Endothelial cell (in vitro differentiated cells): ENCODE measurements at places on chromosomes 4 and X.
A peak's percentile ranks its signal among the peaks of the same experiment; 100 is the strongest.

GRCh38 chr4:15149839-15150592 is 147.7 kb downstream of the CPEB2 start:
- peak; percentile 27 for DNase-seq

DNA sequence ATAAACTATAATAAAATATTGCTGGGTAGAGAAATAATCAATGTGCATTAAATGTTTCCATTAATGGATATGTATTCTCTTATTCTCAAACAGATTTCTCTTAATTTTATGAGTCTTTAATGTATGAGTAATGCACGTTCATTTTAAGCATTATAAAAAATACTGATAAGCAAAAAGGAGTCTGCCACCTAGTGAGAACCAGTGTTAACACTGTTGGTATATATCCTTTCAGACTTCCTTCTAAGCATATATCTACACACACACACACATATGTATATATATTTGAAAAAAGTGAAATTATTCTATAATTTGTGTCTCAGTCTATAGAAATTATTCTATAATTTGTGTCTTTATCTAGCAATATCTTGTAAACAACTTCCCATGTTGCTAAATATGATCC is 49.9 kb upstream of the MTMR1 start:
- no peak for DNase-seq

- DNase-seq, result no peak
Measured at GRCh38 chr4:164959896-164960295, 17.6 kb downstream of the TRIM61 start.

DNA sequence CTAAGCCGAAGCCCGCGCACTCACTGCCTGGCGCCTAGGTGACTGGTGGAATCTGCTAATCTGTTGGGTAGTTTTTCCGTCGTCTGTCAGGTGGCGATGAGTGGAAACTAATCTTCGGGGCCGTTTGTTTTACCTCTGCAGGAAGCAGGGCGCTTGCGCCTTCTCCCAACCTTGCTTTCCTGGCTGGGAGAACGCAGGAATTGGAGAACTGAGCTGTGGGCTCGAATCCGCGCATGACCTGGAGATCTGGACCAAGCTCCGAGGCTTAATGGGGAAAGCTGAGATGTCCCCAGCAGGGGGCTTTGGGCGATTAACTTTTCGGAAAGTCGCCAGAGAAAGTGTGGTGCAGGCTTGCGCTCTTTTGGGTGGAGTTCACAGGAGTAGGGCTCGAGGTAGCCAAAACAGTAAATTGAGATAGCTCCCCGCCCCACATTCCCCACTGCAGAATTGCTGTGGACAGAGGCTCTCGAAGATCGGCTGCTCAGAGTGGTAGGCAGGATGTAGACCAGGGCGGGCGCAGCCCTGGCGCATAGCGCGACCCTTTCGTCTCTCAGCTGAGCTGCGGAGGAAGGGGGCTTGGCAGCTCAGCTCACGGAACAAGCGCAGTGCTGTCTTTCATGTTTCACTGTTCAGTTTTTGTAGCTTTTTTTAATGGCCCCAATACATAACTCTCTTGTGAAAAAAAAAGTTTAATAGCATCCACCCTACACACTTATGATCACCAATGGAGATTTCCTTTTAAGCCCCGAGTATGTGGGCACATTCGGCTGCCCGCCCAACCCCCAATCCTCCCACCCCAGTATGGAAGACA is 2.7 kb upstream of the FGF5 start:
- DNase-seq, result peak; percentile 31

DNA sequence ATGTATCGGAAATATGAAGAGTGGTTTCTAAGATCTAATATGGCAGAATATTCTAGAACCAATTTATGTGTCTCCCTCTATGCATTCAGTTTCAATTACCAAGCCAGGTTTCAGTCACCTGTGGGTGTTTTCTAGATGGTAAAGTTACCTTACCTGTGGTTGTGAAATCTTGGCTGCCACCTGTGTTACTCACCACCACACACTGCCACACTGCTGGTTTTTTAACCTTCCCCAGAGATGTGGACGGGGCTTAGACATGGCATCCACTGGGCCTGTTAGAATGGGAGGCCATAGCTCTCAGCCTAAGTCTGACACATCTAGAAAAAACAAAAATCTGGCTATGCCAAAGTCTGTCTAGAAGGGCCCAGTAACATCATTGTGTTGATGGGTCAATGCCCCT is 896.5 kb upstream of the PABPC4L start:
- DNase-seq, result no peak

- DNase-seq, result no peak
Measured at GRCh38 chr4:8528713-8529112, 51.5 kb upstream of the GPR78 start.

GRCh38 chr4:178240891-178241290 is 798.7 kb upstream of the AGA start:
- no peak for DNase-seq

DNA sequence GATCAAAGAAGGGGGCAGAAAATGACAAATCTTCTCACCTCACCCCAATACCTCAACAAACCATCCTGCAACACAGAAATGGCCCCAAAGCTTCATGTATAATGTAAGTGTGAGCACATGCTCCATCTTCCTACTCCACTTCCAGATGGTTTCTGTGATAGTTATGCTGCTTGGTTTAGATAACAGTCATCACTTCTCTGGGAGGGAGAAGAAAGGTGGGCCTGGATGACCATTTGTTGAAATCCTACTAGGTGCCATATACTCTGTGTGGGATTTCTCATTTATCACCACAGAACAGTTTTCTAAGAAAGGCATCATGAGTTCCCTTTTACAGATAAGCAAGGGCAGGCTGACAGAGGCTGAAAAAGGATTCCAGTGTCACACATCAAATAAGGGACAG is 31.3 kb upstream of the NXF3 start:
- no peak for DNase-seq

DNA sequence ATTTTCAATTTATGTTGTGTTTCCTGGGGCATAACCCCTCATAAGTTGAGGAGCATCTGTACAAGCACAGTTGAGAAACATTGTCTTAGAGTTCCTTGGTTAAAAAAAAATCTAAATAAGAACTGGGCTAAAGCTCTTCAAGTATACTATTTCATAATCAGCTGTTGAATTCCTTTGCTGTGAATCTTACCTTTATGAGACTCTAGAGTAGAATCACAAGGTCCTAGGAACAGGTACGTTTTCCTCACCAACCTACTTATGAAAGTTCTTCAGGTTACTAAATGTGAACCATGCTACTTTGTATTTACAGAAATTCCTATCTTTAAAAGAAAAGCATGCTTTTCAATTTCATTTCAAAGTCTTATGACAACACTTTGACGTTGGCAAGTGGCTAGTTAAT is 20.9 kb upstream of the SOD3 start:
- no peak for DNase-seq

- DNase-seq, result no peak
Measured at GRCh38 chrX:150465326-150465725, 102.2 kb downstream of the MAMLD1 start.

- DNase-seq, result no peak
Measured at GRCh38 chr4:57119054-57119651, 9.0 kb upstream of the IGFBP7 start.

DNA sequence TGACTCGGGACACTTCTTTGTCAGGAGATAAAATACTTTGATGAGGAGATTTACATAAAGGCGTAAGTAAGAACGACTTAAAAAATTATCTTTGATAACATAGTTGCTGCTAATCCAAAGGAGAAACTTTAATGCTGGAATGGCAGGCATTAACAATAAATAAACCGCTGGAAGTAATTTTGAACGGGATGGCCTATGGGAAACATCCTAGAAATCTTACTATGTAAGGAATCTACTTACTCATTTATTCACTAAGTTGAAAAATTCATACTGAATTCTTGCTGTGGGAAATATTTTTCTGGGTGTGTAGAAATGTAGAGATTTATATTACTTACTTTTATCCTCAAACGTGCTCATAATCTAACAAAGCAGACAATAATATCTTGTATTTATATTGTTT is 425.7 kb upstream of the ZFP42 start:
- DNase-seq, result no peak

- no peak for DNase-seq
Measured at GRCh38 chrX:150329868-150330267, 33.2 kb upstream of the MAMLD1 start.

DNA sequence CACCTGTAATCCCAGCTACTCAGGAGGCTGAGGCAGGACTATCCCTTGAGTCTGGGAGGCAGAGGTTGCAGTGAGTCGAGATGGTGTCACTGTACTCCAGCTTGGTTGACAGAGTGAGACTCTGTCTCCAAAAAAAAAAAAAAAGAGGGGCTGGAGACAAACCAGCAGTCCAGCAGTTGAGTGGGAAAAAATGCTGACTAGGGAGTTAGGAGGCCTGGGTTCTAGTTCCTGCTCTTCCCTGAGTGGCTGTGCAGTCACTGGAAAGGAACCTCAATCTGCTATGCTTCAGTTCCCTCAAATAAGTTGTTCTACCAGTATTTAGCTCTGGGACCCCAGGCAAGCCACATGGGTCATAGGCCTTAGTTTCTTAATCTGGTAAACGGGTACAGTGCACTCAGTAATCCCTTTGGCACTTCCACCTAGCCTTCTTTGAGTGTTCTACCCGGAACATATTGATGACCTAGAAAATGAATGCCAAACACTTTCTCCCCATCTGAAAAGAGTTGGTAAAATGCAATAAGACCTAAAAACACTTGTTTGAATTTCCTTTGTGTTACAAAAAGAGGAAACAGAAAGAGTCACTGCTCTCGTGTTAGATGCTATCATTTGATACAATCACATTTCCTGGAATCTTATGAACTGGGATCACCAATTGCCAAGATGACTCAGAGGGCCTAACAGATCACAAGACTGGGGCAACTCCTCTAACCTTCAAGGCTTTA is 99.3 kb upstream of the EGFL6 start:
- DNase-seq, result no peak

DNA sequence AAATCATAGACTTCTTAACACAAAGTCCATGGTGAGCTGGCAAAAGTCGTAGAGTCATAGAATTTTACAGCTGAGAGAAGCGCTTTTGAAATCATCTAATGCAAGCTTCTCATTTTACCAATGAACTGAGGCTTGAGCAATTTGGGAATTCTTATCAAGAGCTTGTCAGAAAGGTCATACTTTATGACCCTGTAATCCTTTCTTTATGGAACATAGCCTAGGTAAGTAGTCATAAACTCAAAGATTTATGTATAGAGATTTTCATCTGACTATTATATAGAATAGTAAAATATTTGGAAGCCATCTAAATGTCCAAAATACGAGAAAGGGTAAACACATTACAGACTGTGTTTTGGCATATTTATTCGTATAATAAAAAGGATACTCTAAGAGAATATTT is 563.5 kb downstream of the PCDH7 start:
- no peak for DNase-seq

DNA sequence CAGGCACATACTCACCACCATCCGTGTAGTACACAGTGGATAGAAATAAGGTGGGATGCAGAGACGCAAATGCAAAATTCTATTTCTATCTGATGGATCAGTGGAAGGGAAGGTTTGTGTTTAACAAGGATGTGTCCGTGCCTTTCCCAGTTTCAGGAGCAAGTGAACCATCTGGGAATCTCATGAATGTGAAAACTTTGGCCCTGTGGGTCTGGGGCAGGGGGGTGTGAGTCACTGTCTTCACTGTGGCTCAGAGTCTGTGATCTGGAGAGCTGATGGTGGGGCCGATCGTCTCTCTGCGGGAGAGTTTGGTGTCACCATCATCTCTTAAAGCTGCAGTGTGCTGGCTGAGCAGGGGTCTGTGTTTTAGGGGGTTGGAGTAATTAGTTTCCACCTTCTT is 179.3 kb upstream of the STS start:
- DNase-seq, result no peak

GRCh38 chrX:1754077-1754476 is 139.2 kb downstream of the ASMT start:
- no peak for DNase-seq

- DNase-seq, result no peak
Measured at GRCh38 chr4:147570616-147571015, 46.6 kb upstream of the TMEM184C start.

DNA sequence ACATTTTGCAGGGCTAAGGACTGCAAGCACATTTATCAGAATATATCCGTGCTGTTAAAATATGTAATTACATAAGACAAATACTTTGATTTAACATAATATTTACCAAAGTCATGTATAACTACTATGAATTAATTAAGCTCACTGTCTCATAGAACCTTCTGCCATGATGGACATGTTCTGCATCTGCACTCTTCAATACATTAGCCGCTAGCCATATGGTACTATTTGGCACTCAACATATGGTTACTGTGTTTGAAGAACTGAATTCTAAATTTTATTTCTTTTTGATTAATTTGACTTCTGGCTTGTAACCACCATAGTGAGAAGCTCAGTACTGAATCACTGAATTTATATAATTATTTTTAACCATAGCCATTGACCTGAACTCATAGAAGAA is 427.0 kb upstream of the TRAM1L1 start:
- DNase-seq, result no peak

- no peak for DNase-seq
Measured at GRCh38 chr4:946517-947471, 14.5 kb downstream of the TMEM175 start.
